Liver (tissue), 10 donors: ENCODE measurements at places on chromosomes 1 and 21.
A peak's percentile ranks its signal among the peaks of the same experiment; 100 is the strongest.

DNA sequence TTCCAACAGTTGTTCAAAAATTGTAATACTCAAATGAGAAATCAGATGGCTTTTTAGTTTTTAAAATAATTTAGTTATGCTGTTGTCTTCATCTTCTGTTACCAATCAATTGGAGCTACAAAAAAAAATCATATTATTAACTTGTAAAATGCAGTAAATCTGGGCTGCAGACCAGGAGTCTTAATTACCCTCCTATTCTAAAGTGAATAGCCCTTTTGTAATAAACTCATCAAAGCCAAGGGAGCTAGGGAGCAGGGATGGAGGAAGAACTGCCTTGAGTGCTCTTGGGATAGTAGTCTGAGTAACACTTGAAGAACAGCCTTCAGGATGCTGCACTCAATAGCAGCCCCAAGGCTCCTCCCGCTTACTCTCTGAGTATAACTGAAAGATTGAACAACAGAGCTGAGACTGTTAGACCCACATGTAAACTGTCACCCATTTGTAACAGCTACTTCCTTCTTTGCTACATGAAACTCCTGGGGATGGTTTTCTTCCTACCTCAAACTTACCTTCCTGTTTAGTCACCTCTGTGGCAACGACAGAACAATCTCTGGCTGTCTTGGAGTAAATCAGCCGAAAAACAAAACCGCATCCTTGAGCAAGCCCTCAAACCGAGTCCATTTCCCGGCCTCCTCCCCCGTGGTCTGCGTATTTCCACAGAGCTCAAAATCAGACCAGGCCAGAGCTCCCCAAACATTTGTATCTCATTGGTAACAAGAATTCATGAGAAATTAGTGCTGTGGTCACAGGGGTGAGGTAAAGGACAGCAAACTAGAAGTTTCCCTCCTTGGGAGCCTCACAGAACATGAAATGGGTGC is 55.9 kb downstream of the CD58 start:
- no peak for DNase-seq

- DNase-seq: peak; percentile 34
These were observed 48.8 kb downstream of the LEPR start for GRCh38 chr1:65469126-65469888.

DNA sequence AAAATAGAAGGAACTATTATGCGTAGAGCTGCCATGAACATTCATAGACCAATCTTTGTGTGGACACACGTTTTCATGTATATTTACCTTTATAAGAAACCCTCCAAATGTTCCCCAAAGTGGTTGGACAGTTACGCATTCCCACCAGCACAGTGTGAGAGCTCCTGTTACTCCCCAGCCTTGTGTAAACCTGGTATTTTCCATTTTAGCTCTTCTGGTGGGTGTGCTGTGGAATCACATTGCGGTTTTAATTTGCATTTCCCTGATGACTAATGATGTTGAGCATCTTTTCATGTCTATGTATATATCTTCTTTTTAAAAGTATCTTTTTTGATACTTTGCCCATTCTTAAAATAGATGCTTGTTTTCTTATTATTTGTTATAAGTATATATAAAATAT is 3.2 kb upstream of the UBASH3A start:
- no peak for DNase-seq

- no peak for DNase-seq
These were observed 16.6 kb upstream of the CD55 start for GRCh38 chr1:207304710-207305488.

DNA sequence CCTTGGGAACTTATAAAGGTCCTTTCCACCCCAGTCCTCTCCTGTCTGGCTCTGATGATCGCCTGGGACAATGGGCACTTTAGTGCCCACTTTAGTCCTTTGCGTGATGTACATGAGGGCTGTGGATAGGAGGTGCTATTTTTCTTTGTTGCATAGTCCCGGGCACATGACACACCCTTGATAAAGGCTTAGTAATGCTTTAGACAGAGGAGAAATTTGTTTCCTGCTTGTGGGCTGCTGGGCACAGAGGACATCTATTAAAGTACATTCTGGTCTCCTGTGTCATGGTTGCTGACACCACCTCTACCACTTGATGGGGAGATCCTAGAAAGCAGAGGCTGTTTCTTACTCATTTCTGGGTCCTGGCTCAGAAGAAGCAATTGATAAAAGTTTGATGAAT is 5.4 kb upstream of the KNCN start:
- DNase-seq: no peak

DNA sequence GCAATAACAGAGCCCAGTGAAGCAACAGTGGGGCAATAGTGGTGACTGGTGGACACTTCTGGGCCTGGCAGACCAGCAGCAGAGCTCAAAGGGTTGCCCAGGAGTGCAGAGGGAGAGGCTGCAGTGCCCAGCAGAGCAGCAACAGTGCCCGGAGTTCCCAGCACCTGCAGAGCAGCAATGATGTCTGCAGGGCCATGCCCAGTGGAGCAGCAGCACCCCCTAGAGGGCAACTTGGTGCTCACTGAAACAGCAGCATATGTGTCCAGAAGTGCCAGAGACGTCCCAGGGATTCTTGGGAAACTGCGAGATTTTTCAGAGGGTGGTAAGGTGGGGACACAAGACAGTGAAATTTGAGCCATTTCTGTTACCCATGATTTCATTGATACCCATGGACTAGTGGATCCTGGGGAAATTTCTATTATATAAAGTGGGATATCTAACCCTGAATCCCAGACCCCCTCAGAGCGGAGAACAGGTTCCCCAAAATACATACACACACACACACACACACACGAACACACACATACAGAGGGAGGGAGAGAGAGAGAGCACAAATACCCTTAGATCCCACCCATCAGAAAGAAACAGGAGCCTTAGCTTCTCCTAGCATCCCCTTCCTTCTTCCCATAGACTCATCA is 156.9 kb upstream of the GJB5 start:
- DNase-seq: peak; percentile 76

DNA sequence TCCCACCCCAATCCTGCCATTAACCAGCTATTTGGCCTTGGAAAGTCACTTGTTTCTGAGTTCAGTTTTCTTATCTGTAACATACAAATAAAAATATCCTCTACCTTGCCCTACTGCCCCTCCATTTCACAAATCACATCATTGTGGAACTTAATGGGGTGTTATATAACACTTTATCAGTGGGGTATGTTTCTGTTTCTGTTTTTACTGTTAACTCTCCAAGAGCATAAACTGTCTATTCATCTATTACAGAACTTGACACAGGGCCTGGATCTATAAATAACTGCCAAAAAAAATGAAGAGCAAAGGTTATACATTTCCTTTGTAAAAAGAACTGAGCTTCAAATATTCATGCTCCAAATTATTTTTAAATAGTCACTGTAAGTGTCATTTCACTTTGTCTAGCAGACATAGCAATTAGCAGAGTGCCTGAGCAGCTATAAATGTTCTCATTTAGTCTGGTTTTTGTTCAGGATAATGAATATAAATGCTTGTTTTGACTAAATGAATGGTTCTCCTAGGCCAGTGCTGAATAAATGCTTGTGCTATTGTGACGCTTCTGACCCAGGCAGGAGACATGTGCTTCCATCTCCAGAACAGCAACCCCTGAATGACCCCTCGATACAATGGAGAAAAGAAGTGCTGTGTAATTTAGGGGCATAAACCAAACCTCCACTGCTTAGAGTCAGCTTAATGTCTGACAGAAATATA is 7.4 kb downstream of the PIGM start:
- DNase-seq: no peak

DNA sequence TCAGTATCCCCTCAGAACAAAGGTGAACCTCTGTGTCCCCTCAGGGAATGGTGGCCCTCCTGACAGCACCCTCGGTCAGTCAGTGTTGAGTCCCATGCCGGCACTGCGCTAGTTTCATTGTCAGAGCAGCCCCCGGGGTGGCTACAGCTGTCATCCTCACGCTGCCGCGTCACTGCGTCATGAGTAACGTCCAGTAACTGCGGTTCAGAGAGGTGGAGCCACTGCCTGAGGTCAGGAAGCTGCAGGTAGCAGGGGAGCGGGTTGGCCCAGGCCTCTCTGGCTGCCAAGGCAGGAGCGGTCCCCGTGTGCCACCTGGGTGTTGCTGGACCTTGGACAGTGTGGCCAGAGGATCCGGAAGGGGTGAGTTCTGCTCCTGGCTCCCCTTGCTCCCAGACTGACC is 20.2 kb upstream of the WNT4 start:
- no peak for DNase-seq

GRCh38 chr1:24317956-24318614 is 1.1 kb upstream of the GRHL3 start:
- no peak for DNase-seq

DNA sequence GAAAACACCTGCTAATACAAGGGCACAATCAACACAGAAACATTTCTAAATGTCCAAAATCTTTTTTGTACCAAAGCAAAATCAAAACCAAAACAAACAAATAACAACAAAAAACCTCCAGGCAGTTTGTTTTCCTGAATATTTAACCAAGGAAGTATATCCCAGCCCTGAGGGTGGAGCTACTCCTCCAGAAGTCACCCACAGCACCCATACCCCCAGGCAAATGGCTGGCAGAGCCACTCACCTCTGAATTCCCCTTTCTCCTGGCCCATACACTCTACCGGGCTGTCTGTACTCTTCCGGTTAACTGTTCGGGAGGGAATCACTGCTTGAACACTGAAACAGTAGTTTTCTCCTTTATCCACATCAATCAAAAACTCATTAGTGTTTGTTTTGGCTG is 9.5 kb downstream of the F3 start:
- no peak for DNase-seq

DNA sequence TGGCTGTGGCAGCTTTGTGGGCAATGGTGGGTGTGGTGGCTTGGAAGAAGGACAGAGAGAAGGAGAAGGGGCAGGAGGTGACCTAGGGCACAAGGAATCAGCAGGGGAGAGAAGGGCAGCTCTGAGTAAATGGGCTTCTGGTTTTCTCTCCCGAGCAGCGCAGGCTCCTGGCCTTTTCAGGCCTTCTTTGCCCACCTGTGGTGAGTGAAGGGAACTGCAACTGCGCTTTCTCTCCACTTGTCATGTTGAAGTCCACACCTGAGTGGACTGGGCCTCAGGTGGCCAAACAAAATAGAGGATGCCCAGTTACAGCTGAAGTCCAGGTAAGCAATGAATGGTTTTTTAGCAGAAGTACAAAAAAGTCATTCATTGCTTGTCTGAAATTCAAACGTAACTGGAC is 29.4 kb upstream of the KCNA10 start:
- no peak for DNase-seq

DNA sequence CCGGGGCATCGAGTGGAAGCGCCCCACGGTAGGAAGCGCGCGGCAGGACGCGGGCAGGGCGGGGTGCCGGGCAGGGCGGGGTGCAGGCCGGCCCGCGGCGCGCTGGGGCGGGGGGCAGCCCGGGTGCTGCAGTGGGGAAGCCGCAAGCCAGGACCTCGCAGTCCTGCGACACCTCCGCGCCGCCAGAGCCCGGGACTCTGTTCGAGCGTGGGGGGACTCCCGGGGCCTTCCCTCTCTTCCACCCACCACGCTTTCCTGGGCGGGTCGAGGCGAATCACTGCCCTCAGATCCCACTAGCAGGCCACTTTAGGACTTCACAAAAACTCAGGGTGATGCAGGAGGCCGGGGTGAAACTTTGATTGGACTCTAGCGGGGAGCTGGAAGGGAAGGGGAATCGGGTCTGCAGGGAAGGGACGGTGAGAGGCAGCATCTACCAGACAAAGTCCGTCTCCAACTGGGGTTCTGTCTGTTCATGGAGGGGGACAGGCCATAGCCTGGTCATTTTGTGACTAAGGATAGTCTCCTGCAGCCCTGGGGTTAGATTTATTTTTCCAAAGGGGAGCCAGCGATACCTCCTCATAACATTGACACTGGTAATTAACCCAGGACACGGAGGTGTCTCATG is 623 bp downstream of the CAPN2 start:
- no peak for DNase-seq

GRCh38 chr21:45699251-45699942 is 55.9 kb downstream of the PCBP3 start:
- DNase-seq: no peak

DNA sequence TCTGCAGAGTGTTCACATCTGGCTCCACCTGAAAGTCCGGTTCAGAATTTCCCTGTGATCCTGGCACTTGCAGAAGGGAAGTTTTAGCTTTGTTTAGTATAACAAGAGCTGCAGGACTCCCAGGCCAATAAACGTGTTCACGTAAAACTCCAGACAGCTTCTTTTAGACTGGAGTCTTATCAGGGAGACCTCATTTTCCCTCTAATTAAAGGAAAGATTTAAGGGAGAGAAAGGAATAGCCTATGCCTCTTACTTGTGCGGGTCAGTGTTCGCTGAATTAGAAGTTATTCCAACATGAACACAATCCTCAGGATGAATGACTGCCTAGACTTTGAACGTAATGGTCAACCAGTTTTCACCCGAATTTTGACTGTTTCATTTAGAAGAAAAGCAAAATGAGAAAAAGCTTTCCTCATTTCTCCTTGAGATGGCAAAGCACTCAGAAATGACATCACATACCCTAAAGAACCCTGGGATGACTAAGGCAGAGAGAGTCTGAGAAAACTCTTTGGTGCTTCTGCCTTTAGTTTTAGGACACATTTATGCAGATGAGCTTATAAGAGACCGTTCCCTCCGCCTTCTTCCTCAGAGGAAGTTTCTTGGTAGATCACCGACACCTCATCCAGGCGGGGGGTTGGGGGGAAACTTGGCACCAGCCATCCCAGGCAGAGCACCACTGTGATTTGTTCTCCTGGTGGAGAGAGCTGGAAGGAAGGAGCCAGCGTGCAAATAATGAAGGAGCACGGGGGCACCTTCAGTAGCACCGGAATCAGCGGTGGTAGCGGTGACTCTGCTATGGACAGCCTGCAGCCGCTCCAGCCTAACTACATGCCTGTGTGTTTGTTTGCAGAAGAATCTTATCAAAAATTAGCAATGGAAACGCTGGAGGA is 202.1 kb upstream of the SGIP1 start:
- DNase-seq: no peak

GRCh38 chr1:189681252-189681919 is 796.3 kb downstream of the BRINP3 start:
- no peak for DNase-seq

DNA sequence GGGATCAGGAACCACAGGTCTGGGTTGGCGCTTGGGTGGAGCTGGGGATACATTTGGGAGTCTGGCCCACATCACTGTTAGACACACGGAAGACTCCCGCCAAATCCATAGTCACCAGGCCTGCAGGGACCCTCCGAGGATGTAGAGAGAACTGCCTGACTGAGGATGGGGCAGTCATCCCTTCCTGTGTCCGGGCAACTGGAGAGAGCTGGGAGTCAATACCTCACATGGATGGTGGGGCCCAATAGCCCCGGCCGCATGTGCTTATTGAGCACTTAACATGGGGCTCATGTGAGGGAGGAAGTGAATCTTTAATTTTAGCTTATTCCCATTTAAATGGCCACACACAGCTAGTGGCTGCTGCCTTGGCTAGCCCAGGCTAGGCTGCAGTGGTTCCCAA is 124.5 kb downstream of the TLR5 start:
- DNase-seq: no peak

GRCh38 chr1:42739753-42740700 is at the start of gene CLDN19:
Gene CLDN19 (minus strand): TSS chr1:42740236. CDS start chr1:42740063, 173 bp downstream.
- peak; percentile 65 for DNase-seq

- no peak for DNase-seq
These were observed 17.0 kb downstream of the KLHDC8A start for GRCh38 chr1:205339717-205340116.

- DNase-seq: no peak
These were observed 1296.9 kb upstream of the TMPRSS15 start for GRCh38 chr21:19700476-19700875.
